Panc1 (cell line): ENCODE measurements at places on chromosomes 12 and 14.
A peak's percentile ranks its signal among the peaks of the same experiment; 100 is the strongest.

GRCh38 chr14:90522571-90523191, 125.9 kb downstream of the CALM1 start:
- DNase-seq: no peak

- DNase-seq: no peak
Observed at GRCh38 chr14:66641861-66642635, 134.1 kb downstream of the GPHN start.

DNA sequence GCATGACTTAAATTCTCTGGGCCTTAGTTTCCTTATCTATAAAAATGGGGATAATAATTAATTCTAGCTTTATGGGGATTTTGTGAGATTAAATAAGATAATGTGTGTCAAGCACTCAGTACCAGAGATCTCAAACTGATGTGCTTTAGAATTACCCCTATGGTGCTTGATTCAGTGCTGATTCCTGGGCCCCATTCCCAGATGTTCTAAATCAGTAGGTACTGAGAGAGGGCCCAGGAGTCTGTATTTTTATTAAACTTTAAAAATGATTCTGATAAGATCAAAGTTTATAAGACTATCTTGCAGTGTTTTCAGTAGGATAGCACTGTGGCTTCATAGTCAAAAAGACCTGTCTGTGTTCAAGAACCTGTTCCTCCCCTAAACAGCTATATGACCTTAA, 89.1 kb upstream of the RIC8B start:
- no peak for DNase-seq

DNA sequence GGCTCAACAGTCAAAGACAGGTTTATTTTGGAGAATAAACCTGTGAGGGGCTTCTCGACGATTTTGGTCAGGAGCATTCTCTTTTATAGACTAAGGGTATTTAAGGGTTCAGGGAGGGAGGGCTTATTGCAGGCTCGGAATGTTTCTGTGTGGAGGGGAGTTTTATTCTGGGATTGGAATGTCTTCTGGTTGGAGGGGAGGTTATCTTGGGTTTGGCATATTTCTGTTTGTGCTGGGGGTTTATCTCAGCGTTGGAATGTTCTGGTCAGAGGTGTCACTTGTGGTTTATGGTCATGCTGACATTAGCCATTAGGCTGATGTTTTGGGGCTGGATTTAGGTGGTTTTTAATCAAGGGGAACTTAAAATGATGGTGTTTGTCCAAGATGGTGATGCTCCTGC, 103.9 kb downstream of the SUDS3 start:
- no peak for DNase-seq

DNA sequence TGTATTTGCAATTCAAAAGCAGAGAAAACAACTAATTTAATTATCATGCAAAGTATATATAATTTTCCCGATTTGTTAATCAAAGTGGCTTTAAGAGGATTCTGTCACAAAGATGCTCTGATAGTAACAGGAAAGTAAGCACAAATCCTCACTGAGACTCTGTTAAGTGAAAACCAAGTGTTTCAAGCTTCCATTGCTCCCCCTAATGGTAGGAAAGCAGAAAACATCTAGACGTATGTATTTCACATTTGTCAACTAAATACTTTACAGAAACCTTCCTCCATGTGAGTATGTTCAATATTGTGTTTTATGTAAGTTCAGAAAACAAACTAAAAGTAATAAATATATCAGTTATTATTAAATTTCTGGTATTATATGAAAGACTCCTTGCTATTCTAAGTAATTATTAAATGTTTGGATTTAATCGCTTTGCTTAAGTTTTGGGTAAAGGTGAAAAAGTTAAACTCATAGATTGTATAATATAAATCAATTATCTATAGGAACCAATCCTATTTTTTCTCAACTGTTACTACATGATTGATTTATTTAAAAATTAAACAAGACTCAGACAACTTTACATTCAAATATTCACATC, 1.5 kb upstream of the NTS start:
- DNase-seq: peak; percentile 28

GRCh38 chr12:129169928-129170327, 316.6 kb downstream of the GLT1D1 start:
- DNase-seq: no peak

- no peak for DNase-seq
Observed at GRCh38 chr14:92473969-92474535, 39.5 kb upstream of the RIN3 start.

- DNase-seq: no peak
Observed at GRCh38 chr14:69495341-69495921, 10.9 kb downstream of the PLEKHD1 start.

DNA sequence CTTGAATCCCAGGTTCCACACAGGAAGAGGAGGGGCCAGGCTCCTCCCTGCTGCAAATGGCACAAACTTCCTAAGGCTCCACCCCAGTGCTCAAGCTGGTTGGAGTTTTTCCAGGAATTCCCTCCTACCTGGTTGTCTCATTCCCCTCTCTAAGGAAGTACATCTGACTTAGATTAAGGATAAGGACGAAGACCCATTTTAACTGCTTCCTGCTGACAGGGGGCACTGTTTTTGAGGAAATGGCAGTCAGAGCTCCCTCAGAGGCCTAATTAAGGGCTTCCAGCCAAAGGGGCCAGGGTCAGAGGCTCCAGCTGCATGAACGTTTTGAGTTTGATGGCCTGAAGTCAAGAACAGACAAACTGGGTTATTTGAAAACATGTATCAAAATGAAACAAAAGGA, 1084.7 kb downstream of the SLC6A15 start:
- DNase-seq: no peak

DNA sequence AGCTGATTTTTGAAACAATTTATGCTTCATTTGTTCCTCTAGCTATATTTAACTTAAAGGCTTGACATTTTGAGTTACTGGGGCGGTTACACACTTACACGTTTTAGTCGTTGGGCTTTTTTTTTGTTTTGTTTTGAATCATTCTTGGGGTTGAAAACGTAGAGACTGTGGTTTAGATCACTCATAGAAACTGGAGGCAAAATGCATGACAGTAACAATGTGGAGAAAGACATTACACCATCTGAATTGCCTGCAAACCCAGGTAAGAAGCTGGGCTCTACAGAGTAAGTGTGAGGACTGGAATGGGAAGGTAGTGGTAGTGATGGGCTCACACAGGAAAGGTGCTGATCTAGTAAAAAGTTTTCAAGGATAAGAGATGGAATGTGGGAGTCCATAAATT, at the start of gene CLEC2D:
Gene CLEC2D (plus strand): TSS at position 180 of the 400 bp plus-strand sequence. CDS start 22 bp downstream, at position 202.
- DNase-seq: no peak

GRCh38 chr12:31331242-31331641, 5.3 kb upstream of the SINHCAF start:
- DNase-seq: no peak
